Fibroblast of mammary gland (primary cell): ENCODE measurements at places on chromosomes 16 and 17.
A peak's percentile ranks its signal among the peaks of the same experiment; 100 is the strongest.

DNA sequence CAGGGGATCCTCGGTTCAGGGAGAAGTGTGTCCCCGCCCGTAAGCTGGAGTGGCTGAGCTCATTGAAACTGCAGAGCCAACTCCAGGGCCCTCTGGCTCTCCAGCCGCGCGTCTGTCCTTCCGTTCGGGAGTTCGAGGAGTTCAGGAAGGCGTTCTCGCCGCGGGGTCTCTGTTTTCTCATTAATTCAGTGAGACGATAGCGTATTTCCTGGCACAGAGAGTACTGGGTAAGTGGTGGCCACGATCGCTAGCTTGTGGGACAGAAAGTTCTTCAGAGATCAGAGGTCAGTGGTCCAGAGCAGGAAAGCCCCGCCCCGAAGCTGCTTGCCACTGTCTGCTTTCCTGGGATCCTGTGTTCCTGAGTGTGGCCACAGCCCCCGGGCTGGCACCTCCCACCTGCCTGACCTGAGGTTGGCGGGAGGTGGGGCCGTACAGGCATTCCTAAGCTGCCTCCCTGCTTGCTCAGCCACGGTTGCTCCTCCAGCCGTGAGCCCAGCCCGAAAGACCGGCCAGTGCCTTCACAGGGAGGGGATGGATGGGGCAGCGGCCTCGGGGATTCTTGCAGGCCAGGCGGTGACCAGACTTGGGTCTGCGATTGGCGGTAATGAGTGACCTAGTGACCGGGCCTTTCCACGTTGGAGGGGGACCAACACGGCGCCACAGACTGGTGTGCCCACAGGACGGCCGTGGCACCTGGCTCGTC is 8.9 kb downstream of the BAIAP2 start:
- no peak for DNase-seq

DNA sequence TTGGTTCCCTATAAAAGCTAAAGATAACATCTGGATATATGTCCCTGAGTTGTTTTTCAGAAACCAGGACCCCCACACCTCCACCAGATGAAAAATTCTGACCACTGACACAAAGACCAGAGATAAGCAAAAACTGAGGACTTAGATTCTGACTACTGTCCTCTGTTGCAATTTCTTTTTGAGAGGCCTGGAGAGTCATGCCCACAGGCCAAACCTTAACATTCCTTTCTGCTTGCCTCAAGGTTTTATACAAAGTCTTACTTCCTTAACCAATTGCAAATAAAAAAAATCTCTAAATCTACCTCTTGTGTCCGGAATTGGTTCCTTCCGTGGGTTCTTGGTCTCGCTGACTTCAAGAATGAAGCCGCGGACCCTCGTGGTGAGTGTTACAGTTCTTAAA is 228.5 kb downstream of the ABCC12 start:
- no peak for DNase-seq

- DNase-seq: peak; percentile 76
Observed at GRCh38 chr16:80993307-80993706, 13.4 kb downstream of the CMC2 start.

- DNase-seq: no peak
Observed at GRCh38 chr16:81548551-81548875, 103.9 kb downstream of the CMIP start.

DNA sequence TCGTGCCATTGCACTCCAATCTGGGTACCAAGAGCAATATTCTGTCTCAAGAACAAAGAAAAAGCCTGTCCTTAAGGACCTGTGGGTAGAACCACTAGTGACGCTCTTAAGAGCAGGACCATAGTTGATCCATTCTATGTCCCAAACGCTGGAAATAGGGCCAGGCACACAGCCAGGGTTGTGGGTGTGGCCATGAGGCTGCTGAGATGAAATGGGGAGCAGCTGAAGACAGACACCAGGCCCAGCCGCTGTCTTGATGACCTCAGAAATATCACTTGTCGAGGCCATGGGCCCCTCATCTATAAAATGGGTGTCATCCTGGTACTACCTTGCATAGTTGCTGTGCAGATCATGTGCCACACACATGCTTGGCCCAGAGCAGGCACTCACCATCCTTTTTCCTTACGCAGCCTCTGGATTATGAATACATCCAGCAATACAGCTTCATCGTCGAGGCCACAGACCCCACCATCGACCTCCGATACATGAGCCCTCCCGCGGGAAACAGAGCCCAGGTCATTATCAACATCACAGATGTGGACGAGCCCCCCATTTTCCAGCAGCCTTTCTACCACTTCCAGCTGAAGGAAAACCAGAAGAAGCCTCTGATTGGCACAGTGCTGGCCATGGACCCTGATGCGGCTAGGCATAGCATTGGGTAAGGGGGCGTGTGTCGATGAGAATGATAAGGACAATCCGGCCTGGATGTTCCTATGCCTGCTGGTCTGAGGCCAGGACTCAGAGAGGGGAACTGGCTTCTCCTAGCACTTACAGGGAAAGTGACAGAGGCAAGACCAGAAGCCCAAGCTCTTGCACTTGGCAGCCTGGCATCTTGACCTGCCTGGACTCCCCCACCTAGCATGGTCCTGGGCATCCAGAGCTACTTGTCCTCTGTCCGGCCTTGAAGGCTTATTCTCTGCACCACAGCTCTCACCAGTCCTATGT is 25.5 kb downstream of the CDH5 start:
- DNase-seq: no peak

GRCh38 chr17:16428098-16428882 is 12.9 kb downstream of the TRPV2 start:
- peak; percentile 68 for DNase-seq

- peak; percentile 31 for DNase-seq
Observed at GRCh38 chr16:11256661-11257130, 692 bp upstream of the SOCS1 start.
